ENCODE measurements at places on chromosomes 6 and 20. TPM values are rescaled to one million over a fixed set of nuclear protein-coding genes. Genes with fewer than 3 reads are reported as not detected.
A peak's percentile ranks its signal among the peaks of the same experiment; 100 is the strongest.

DNA sequence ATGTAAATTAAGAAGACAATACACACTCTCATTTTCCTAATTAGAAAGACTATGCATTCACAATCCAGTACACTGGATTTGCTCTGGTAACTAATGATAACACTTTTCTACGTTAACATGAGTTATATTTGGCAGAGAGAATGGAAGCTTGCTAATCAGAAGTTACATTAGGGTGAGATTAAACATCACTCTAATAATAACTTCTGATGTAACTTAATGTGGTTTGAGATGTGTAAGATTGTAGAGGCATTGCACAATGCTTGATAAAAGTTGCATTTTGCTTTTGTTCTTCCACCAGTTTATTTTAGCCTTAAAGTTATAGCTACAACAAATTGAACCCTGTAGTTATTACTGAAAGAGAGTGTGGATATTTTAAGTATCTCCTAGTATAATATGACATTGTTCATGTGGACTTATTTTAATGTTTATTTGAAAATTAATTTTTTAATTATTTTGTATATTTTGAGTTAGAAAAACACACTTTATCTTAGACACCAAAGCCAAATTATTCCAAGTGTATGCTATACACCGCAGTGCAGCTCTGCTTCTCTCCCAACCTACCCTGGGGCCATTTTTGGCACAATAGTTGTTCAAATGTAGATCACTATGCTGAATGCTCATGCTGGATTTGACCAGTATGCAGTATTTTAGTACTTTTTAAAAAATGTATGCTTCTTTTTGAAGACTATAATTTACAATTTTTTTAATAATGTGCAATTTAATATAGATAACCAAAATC, 143.2 kb downstream of the SLC16A10 start:
- DNase-seq = no peak

DNA sequence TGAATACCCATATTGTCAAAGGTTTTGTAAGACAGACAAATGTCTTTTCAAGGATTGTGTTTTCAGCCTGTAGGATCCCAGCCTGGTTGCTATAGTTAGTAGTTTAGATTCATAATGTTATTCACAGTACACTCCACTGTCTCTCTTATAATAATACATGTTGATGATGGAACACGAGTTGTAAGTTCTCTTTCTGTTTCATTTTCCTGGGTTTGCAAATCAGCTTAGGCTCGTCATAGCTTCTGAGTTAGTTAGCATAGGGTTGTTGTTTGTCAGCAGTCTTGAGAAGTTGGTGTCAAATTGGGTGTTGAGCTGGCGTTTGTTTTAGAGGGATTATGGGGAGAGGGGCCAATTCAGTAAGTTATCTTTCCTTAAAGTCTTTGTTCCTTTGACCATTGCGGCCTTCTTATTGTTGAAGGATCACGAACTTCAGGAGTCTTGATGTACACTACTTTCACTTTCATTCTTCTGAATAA, 45.8 kb downstream of the QKI start:
- no peak for DNase-seq

The WFDC2 gene
- total RNA-seq = 0.95 TPM

The KCNB1 gene
- total RNA-seq = 0.81 TPM

GRCh38 chr6:162165479-162165878, 562.1 kb downstream of the PRKN start:
- no peak for DNase-seq

The ARHGAP40 gene
- total RNA-seq = not detected

DNA sequence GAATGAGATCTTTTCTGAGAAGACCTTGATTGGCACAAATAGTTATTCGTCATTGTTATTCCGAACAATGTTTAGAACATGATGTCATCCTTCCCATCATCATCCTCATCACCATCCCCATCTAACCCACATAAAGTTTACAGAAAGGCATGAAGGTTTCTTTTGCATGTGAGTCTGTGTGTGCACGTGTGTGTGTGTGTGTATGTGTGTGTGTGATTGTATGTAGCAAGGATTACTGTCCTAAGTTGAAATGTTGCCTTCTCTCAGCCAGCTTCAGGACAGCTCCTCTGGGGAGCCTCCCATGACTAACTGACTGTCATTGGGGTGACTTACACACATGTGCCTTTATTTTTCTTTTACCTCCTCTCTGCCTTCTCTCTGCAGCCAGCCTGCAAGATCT, 113.5 kb downstream of the SLC22A3 start:
- no peak for DNase-seq

The ADGB gene
- total RNA-seq = not detected

- DNase-seq = no peak
Measured at GRCh38 chr20:19253316-19253715, 40.9 kb downstream of the SLC24A3 start.

GRCh38 chr6:140208286-140208685, 833.8 kb upstream of the CITED2 start:
- no peak for DNase-seq

- DNase-seq = no peak
Measured at GRCh38 chr6:74448850-74449249, 752.8 kb downstream of the CD109 start.

The FAM162B gene
- total RNA-seq = 3.8 TPM

DNA sequence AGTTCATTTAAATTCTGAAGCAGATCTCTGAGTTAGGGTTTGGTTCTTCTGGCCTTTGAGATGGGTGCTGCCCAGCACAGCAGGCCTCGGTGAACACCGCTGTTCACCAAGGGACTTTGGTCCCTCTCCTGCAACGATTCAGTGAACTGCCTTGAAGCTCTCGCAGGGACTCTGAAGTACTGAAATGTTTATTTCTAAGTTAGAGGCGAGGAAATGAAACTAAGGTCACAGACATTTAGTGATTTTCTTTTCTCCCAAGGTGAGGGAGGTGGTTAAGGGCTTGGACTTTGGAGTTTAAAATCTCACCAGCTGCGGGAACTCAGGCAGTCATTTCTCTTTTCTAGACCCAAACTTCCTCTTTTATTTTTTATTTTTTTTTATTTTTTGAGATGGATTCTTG, 26.2 kb downstream of the E2F3 start:
- DNase-seq = no peak

The SLC17A9 gene
- 0.41 TPM for total RNA-seq

The GABRR1 gene
- total RNA-seq = not detected

The SPDEF gene
- not detected for total RNA-seq

DNA sequence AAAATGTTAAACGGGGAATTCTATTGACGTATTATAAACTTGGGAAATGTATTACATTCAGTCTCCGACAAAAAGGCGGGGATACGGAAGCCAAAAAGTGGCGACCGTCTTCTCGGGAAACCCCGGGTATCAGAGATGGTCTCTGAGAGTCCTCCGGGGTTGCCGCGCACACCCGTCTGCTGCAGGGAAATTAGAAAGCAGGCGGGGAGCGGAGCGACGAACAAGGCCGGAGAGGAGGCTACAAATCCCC, 1.5 kb downstream of the SALL4 start:
- no peak for DNase-seq

GRCh38 chr6:90809035-90809434, 222.2 kb upstream of the MAP3K7 start:
- DNase-seq = no peak

DNA sequence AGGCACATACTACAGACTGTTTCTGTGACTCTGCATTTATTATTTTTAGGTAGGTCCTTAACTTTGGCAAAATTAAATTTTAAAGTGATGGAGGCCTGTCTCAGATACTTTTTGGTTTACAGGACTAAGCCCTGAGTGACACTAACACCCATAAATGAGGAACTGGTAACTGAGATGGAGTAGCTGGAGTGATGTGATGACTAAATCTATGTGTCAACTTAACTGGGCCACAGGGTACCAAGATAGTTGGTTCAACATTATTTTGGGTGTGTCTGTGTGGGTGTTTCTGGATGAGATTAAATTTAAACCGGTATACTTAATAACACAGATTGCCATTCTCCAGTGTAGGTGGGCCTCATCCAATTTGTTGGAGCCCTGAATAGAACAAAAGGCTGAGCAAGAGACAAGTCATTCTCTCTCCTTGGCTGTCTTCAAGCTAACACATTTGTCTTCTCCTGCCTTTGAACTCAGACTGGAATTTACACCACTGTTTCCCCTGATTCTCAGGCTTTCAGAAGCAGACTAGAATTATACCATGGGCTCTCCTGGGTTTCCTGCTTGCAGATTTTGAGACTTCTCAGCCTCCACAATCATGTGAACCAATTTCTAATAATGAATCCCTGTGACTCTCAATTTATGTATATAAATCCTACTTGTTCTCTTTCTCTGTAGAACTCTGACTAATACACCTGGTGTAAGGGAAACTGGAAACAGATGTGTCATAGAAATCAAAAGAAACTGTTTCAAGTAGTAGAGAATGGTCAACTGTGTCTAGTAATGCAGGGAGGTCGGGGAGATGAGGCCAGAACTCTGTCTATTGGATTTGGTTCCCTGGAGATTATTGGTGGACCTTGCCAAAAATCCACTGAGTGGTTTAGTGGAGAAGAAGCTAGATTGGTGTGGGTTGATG, 579.2 kb downstream of the EPM2A start:
- DNase-seq = no peak

The NCOA3 gene
- 21.6 TPM for total RNA-seq

- no peak for DNase-seq
Measured at GRCh38 chr6:22765015-22765414, 195.6 kb downstream of the HDGFL1 start.

DNA sequence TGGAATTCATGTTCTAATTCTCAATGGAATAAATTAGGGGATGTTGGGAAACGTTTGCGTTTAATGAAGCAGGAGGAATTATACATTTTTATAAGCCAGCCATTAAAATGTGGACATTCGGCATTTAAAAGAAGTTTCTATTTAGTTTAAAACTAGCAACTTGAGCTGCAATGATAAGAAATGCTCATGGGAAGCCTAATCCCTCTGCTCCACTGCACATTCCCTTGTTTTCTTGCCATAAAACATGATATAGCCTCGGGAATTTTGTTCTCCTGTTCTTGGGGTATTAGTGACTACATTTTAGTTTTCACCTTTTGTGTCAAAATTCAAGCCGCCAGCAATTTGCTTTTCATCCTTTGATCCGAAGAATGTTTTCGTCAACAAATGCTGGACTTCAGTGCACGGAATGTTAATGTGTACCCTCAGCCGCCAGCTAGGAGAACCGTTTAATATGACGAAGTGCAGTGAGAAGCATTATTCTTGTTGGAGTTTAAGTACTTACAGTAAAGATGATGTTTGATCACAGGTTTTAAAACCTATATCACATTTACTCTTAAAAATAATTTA, 137.9 kb downstream of the HIVEP1 start:
- DNase-seq = no peak

The HLA-F gene
- total RNA-seq = 32.6 TPM

DNA sequence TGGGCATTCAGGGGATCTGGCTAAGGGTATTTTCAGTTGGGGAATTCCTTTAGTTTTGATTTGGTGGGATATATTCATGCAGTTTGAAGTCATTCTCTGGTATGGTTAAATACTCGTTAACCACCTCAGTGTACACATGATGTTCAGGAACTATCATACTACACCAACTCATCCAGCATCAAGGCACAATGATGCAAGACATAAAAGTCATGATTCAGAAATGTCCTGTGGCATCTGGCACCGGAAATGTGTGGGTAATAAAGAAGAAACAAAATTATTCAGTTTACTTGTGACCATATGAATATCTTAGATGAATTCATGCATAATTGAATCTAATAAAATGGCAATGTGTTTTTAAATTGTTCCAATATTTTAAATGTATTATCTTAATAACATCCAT, 129.0 kb upstream of the BMP5 start:
- DNase-seq = no peak

The GRM4 gene
- not detected for total RNA-seq

The FAM135A gene
- total RNA-seq = 11.4 TPM

The LRRC1 gene
- total RNA-seq = 1.1 TPM

The NEDD9 gene
- total RNA-seq = 29.3 TPM

DNA sequence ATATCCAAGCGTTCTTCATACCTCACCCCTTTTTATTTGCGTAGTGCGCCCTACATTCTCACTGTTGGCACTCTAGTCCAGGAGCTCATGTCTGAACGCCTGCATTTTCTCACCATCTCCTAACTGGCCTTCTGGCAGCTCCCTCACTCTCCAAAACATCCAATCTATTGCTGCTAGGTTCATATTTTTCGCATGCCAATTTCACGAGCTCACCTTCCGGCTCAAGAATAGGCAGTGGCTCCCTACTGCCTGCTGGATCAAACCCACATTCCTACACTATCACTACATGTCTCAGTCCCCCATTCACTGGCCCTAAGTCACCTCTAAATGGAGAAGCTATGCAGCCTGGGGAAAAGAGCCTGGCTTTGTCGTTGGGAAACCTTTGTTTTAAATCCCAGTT, 115.0 kb downstream of the IPCEF1 start:
- DNase-seq = no peak

DNA sequence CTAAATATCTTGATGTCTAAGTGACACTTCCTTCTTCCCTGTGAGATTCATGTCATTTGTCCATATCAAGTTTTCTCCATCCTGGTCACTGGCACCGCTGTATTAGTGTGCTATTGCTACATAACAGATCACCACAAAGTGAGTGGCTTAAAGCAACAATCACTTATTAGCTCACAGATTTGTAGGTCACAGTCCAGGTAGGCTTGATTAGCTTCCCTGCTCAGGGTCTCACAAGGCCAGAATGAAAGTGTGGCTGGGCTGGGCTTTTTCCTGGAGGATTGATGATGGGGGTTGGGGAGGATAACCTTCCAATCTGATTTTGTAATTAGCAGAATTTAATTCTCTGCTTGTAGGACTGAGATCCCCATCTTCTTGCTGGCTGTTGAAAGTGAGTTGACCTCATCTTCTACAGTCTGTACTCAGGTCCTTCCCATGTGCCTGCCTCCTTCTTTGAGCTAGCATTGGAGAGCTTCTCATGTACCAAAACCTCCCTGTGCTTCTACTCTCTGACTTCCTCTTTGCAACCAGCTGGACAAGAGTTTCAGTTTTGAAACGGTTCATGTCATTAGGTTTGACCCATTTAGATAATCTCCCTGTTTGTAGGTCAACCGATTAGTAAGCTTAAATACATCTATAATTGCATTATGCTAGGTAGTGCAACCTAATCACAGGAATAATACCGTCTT, 152.4 kb upstream of the MAN1A1 start:
- DNase-seq = no peak

The PSORS1C2 gene
- not detected for total RNA-seq

- no peak for DNase-seq
Measured at GRCh38 chr6:105257340-105257739, 77.5 kb upstream of the POPDC3 start.

GRCh38 chr6:42123379-42124103, 18.9 kb downstream of the C6orf132 start:
- peak; percentile 39 for DNase-seq
